ENCODE measurements at places on chromosomes 7 and 10.
A peak's percentile ranks its signal among the peaks of the same experiment; 100 is the strongest.

- DNase-seq, result no peak
Measured at GRCh38 chr7:67916571-67917436, 920.2 kb downstream of the TYW1 start.

- DNase-seq, result no peak
Measured at GRCh38 chr10:93369588-93370164, 112.5 kb downstream of the MYOF start.

DNA sequence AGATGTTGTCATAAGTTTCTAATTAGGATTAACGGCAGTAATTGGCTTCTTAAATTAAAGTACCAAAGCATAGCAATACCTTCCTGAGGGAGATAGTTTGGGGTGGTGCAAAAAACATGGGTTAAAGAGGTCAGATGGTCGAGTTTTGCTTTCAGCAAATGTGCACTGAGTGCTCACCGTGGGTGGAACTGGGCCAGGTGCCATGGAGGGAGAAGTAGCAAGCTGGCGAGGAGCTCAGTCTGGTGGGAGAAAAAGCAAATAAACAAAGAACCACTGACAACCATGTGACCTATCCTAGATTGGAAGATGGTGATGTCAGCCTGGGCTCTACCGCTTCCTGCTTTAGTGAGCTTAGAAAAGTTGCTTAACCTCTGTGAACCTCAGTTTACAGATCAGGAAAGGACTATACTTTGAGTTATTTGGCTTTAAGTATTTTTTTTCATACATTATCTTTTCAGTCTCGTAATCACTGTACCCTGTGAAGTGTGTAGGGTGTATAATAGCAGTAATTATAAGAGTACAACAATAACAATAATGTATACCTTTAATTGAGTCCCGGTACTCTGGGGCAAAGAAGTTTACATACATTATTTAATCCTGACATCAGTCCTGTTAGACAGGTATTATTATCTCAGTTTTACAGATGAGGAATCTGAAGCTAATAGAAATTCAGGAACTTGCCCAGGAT, 69.0 kb upstream of the PDCD4 start:
- no peak for DNase-seq

DNA sequence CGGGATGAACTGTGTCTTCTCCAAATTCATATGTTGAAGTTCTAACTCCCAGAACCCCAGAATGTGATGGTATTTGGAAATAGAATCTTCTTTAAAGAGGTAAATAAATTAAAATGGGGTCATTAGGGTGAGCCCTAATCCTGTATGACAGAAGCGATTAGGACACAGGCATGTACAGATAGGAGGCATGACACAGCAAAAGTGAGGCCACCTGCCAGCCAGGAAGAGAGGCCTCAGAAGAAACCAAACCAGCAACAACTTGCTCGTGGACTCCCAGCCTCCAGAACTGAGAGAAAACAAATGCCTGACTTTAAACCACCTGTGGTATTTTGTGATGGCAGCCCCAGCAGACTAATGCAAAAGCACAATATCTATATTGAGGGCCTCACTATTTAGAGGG, 214.3 kb downstream of the NEBL start:
- DNase-seq, result no peak

GRCh38 chr10:59864141-59864962, 42.0 kb downstream of the CCDC6 start:
- DNase-seq, result no peak

GRCh38 chr10:105644978-105645377, 1003.9 kb downstream of the SORCS3 start:
- DNase-seq, result no peak

DNA sequence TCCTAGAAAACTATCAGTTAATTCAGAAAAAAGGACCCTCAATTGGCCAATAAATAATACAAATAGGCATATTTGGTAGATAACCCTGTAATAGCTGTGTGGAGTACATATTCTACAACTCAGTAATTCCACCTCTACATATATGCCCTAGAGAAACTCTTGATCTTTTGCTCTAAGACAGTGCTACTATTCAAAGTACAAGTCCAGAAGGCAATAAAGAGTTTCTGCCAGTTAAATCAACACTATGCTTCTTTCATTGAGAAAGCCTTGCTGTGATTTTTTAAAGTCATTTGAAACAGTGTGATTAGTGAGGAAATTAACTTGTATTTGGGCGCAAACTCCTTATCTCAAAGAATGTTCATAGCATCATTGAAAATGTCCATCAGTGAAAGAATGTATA, 75.6 kb downstream of the ZNRF2 start:
- DNase-seq, result no peak

GRCh38 chr10:32961895-32962369, 3.9 kb upstream of the ITGB1 start:
- DNase-seq, result no peak

DNA sequence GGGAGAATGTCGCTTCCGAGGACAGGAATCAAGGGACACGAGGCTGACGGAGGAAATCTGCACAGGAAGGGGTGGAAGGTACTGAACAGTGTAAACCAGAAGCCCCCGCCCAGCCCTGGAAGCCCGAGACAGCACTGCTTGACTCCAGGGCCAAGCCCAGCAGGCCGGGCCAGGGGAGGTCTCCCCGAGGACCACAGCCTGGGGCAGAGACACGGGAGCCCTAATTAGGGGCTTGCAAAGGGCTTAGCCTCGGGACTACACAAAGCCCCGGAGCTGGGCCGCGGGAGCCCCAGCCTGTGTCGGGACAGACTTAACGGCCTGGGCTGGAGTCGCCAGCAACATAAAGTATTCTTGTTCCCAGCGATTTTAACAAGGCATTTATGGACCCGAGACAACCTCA, 50.8 kb downstream of the OAT start:
- DNase-seq, result no peak

GRCh38 chr10:113958631-113959382, 84.9 kb upstream of the ADRB1 start:
- no peak for DNase-seq

- DNase-seq, result no peak
Measured at GRCh38 chr10:117757086-117757720, 214.7 kb downstream of the EMX2 start.

GRCh38 chr7:150988230-150989226, 2.3 kb upstream of the NOS3 start:
- DNase-seq, result peak; percentile 61

DNA sequence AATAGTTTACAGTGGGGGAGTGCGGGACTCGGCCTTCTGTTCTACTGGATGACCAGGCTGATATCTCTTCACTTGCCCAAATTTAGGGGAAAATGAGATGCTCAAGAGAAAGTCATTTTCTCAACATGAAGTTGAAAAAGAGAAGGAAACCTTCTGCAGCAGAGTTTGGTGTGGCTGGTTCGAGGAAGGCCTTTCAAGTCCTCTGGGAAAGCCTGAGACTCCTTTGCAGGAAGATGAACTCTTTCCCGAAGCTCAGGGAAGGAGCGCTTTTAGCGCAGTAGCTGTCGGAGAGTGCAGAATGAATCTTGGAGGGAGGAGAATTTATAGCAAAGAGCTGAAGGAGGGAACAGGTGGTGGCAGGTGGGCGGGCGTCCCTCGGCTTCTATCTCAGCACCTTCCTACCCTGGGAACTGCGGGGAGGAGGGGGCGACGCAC, at the start of gene ATOH7:
ATOH7 (minus strand) TSS at position 297 of the 435 bp plus-strand sequence. CDS start 436 bp downstream, outside the sequence.
- DNase-seq, result no peak

DNA sequence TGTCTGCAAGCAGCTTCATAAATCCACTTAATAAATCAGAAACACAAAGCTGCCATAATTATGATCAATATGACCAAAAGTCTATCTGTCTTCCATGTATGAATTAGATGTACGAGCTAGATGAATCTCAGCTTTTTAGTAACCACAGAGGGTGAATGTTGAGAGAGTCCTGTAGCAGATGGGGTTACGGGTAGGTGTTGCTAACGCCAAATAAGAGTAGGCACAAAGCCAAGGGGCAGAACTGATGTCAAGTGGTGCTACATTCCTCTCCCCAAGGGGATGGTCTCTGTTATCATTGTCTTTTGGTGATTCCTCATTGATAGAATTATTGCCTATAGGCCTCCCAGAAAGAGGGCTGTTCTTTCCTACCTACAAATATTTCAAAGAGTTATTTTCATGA, 257.8 kb downstream of the PCLO start:
- DNase-seq, result no peak

DNA sequence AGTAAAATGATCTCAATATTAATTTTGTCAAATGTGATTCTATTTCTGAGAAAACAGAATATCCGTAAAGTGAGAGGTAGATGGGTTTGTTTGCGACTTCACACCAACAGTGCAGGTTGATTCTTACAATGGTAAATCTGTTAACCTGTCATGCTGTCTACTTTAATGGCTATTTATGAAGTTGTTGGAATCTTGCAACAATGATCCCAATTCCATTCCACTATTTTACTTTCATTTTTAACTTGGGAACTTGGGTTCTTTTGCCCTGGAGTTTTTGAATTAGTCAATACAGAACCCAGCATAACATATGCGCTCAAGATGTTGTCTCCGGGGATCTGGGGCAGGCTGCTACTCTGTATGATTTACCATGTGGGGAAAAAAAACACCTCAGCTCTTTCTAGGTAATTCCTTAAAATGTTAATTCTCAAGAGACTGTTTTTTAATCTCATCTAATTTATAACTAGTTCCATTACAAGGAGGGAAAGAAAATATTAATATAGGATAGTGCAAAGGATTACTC, 1.2 kb downstream of the LGI1 start:
- DNase-seq, result no peak

DNA sequence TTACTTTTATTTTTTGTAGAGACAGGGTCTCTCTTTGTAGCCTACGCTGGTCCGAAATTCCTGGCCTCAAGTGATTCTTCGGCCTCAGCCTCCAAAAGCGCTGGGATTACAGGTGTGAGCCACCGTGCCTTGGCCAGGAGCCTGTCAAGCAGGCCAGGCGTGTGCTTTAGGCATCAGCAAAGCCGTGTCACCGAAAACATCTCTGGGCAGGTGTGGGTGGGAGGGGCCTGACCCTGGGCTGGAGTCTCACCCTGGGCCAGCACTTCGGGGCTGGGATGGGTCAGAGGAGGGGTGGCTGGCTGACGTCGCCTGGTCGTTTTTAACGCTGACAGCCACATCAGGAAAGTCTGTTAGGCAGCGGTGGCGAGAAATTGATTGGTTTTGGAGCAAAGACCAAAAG, 80.9 kb downstream of the UNCX start:
- DNase-seq, result no peak

DNA sequence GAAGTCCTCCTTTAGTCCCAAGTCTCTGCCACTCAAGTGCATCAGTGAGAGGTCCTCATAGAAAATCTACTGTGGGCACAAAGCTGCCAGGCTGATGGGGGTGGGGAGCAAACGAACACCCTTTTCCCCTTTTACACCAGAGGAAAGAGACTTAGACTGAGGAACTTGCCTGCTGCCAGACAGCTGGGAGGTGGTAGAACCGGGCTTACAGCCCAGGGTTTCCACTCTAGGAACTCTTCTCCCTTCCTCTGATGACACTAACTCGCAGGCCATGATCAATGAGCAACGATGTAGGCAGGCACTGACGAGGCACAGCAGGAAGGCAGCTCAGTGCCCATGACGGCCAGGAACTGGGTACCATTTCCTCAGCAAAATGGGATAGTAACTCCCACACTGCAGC, 11.0 kb upstream of the SH2D4B start:
- DNase-seq, result no peak

Data from stimulated activated CD4-positive, alpha-beta T cell treated with anti-CD3 and anti-CD28 coated beads, Interleukin-15, amount 100 ng/mL, for 48 hours (primary cell).